HS-5 (cell line): ENCODE measurements at places on chromosomes 3 and 15.

DNA sequence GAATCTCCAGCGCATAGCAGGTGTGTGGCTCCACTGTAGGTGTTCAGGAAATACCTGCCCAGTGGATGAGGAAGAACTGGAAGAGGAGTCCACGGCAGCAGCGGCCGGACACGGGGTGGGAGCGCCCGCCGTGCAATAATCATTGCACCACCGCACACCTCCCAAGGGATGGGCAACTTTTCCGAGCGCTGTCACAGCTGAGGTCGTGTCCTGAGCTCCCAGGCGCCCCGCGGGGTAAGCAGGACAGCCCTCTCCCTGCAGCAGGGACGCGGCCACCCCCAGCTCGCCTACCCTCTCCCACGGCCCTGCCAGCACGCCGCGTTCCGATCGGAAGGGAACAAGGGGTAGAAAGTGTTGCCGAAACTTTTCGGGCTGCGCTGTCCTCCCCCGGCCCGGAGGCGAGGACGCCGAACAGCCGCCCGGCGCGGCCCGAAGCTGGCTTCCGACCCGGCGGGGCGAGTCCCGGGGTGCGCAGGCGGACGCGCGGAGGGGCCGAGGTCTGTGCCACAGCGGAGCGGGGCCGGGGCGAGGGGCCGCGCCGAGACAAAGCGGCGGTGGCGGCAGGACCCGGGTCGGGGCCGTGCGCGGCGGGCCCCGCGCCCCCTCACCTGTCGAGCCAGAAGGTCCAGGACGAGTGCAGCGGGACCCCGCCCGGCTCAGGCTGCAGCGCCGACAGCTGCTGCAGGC, 475 bp downstream of the EIF4E3 start:
- DNase-seq, result no peak

DNA sequence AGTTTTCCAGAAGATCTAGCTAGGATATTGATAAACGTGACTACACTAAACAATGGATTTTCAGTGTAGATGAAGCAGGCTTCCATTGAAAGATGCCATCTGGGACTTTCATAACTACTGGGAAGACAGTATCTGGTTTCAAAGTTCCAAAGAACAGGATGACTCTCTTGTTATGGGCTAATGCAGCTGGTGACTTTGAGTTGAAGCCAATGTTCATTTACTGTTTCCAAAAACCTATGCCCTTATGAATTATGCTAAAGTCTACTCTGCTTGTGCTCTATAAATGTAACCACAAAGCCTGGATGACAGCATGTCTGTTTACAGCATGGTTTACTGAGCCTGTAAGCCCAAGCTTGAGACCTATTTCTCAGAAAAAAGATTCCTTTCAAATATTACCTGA, 245.4 kb downstream of the GBE1 start:
- DNase-seq, result no peak

DNA sequence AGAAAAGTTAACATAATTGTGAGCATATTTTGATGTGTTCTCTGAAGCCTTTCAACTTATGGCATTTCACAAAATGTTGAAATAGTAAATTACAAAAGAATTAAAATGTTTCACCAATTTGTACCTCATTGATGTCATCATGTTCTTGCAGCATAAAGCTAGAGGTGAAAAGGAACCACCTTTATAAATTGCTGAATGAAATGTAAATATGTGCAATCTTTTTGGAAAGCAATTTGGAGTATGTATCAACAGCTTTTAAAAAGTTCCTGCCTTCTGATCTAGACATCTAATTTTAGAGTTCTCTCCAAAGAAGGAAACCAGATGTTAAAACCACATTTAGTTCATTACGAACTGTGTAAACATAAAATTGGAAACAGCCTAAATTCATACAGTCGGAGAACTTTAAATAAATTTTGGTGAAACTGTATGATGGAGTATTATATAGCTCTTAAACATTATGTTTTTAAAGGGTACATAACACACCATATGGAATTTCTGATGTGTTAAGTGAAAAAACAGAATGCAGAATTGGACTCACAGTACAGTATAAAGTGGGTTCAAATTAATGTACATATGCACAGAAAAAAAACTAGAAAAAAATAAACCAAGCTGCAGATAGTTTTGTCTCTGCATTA, 311.2 kb upstream of the NAALADL2 start:
- no peak for DNase-seq

- DNase-seq, result no peak
Observed at GRCh38 chr15:91863621-91864255, 10.2 kb downstream of the SLCO3A1 start.

DNA sequence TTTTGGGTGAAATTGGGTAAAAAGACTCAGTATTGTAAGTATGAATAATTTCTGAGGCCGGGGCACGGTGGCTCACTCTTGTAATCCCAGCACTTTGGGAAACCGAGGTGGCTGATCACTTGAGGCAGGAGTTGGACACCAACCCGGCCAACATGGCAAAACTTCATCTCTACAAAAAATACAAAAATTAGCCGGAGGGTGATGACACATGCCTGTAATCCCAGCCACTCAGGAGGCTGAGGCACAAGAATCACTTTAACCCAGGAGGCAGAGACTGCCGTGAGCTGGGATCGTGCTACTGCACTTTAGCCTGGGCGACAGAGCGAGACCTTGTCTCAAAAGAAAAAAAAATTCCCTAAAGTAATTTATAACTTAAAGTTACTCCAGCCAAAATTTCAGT, 162.2 kb downstream of the APBA2 start:
- no peak for DNase-seq

- no peak for DNase-seq
Observed at GRCh38 chr3:164687211-164687610, 391.1 kb downstream of the SI start.

DNA sequence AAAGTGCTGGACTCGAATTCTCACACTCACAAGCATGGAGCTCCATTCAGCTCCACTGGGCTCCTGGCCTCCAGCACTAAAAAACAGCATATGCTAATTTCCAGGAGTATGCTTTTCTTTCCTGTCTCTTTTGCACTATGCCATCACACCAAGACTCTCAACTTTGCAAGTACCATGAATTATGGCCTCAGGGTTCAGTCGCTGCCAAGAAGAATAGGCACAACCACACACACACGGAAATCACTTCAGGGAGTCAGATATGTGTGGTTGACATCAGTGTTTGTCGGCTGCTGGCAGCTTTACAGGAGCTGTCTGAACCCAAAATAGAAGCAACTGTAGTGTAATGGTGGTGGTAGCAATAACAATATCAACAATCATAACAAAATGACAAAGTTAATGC, 305.0 kb upstream of the SLCO3A1 start:
- no peak for DNase-seq

GRCh38 chr3:43170553-43170952, 64.7 kb upstream of the POMGNT2 start:
- no peak for DNase-seq

GRCh38 chr3:4261406-4261805, 41.8 kb upstream of the SETMAR start:
- no peak for DNase-seq

GRCh38 chr15:59186501-59186900, 20.1 kb upstream of the LDHAL6B start:
- no peak for DNase-seq

DNA sequence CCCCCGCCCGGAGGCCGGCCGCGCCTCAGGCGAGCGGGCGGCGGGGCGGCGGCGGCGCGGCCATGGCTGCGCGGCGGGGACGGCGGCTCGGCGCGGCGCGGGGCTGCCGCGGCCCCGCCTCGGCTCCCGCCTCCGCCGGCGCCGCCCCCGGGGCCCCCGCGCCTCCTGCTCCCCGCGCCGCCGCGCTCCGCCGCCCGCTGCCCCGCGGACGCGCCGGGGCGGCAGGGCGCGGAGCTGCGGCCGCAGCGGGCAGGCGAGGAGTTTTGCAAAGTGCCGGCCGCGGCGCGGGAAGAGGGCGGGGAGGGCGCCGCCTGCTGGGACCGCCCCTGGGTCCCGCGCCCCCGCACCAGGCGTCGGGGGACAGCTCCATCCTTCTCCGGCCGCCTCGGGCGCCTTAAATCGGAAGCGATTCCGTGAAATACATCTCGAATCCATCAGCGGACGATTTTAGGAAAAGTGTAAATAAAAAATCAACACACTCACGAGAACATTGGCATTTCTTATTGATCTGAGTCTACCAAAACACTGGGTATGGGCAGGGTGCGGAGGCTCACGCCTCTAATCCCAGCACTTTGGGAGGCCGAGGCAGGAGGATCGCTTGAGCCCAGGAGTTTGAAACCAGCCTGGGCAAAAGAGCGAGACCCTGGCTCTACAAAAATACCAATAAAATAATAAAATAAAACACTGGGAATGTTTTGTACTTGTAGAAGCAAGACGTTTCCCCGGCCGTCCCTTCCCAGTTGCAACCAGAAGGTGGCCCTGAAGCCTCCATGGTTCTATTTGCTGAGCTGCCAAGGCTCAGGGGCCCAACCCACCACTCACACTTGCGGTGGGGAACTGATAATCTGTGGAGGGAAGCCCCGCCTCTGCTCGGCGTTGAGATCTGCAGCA, 136.9 kb downstream of the NUP210 start:
- DNase-seq, result no peak
